Dorsolateral prefrontal cortex (tissue), 122 donors: ENCODE measurements at places on chromosomes 2 and 18.

DNA sequence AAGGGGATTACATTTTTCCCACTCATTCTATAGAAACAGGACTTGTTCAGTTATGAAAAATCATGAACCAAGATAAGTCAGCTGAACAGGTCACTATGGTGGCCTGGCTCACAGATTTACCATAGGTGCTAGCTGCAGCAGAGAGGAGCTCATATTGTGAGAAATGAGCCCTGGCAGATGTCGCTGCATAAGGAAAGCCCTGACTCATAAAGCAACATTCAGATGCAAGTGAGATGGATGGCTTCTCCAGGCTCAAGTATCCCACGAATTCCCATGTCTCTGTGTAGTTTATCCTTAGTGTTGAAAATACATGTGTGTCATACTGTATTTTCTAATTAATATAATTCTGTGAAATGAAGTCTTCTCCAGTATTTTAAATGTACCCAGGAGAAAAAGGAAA lies 115.0 kb upstream of the LHCGR start:
- DNase-seq = peak; percentile 19

- no peak for DNase-seq
These were observed 124.9 kb downstream of the PIGN start for GRCh38 chr18:62061821-62062478.

DNA sequence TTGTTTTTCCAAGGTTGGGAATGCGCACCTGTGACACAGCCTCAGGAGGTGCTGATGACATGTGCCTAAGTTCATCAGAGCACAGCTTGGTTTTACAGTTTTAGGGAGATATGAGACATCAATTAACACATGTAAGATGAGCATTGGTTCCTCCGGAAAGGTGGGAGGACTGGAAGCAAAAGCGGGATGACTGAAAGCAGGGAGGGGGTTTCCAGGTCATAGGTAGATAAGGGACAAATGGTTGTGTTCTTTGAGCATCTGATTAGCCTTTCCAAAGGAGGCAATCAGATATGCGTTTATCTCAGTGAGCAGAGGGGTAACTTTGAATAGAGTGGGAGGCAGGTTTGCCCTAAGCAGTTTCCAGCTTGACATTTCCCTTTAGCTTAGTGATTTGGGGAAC lies 26.3 kb downstream of the CAPG start:
- no peak for DNase-seq

GRCh38 chr2:240479111-240479501 lies 43.6 kb downstream of the GPC1 start:
- DNase-seq = no peak

DNA sequence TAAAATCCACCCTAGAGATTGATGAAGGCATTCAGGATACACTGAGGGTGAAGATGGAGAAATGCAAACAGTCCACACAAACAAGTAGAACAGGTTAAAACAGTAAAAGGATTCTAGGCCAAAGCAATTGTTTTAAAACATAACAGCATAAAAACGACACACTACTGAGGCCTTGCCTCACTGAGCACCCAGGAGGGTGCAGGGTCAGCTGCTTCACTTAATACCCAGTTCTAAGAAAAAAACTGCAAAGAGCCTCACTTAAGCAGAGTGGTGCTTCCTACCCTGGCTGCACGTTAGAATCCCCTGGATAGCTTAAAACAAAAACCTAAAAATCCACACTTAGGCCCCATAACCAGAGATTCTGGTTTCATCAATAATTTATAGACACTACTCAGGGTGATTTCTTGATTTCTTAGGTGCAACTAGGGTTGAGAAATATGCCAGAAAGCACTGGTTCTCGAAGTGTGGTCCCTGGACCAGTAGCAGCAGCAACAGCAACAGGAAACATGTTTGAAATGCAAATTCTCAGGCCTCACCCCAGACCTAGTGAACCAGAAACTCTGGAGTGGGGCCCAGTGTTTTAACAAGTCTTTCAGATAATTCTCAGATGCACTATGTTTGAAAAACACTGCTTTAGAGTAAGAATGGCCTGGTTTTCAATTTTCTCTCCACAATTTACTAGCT lies 279.1 kb downstream of the ZEB2 start:
- DNase-seq = no peak

GRCh38 chr2:232439758-232440135 lies 16.2 kb upstream of the ALPI start:
- no peak for DNase-seq

- DNase-seq = no peak
These were observed at the start of gene HDAC4 for GRCh38 chr2:239400596-239401066. HDAC4 (minus strand) TSS chr2:239401020; CDS start chr2:239352699, 48,321 bp downstream.

DNA sequence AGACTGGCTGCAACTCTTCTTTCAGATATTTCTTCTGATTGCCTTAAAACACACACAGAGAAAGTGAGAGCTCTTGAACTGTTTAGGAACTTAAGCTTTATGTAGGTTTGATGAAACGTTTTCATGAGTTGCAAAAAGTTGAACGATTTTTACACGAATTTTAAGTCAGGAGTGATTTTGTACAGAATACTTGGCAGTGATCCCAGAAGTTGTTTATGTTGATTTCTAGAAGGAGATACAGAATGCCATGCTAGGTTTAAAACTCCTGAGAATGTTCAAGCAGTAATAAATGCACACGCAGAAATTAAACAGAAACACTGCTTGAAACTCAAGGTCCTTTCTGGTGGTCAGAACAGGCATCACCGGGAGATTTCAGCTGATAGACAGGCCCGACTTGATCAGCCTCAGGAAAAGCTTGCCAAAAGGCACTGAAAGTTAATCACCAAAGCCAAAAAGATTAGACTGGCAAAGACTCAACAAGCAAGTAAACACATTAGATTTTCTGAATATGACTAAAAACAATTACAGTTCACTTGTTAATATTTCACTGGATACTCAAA lies 123.1 kb downstream of the SOCS6 start:
- DNase-seq = no peak

- DNase-seq = no peak
These were observed 10.1 kb upstream of the CYRIA start for GRCh38 chr2:16675781-16676180.

GRCh38 chr18:36633961-36634412 lies 194.8 kb downstream of the TPGS2 start:
- DNase-seq = no peak

DNA sequence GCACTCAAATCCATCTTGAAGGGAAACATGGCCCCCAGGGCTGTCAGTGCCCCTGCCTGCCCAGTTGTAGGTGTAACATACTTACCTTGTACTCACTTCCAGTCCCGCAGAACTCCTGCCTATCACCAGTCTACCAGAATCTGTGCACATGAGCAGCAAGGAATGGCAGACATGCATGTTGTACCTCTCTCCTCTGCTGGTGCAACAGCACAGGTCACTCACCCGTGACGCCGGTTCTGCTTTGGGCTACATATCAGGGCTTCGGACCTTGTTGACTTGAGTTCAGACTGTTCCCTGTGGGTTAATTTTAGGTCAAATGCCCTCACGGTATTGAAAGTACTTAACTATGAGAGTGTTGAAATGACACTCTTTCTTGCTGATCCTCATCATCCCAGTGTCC lies 215.7 kb downstream of the TPGS2 start:
- DNase-seq = no peak

GRCh38 chr2:6771634-6772611 lies 93.8 kb downstream of the CMPK2 start:
- DNase-seq = no peak

GRCh38 chr18:50644807-50645206 lies 84.9 kb downstream of the MAPK4 start:
- no peak for DNase-seq

GRCh38 chr2:105361102-105361889 lies 24.0 kb downstream of the C2orf49 start:
- no peak for DNase-seq

DNA sequence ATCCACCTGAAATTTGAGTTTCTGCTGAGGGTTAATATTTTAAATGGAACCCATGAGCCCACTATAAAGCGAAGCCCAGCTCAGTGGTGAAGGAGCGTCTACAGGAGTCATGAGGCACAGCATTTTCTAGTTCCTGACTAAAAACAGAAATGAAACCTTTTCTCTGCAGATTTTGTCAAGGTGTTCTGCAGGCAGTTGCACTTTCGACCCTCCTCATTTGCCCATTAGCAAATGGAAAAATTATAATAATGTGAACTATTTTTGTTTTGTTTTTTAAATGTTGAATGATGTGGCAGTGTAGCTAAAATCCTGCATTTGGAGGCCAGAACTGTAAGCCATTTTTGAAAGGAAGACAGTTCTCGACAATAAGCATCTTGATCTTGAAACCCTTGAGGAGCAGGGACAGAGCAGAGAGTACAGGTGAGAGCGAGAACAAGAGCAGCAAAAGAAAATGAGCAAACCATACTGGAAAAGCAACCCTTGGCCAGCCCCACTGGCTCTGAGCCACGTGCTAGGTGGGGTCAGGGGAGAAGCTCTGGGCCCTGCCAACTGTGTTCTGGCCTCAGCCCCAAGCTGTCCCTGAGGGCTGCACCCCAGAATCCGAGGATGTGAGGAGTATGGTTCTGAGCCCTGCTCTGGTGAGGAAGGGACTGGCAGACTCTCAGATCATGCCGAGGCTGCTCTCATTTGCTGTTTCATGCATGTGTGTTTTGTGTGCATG lies 26.4 kb upstream of the COPS8 start:
- DNase-seq = no peak

GRCh38 chr18:62883937-62884735 lies 168.8 kb downstream of the PHLPP1 start:
- no peak for DNase-seq

GRCh38 chr2:59073286-59073685 lies 832.2 kb upstream of the FANCL start:
- no peak for DNase-seq

GRCh38 chr2:46875226-46875899 lies 40.2 kb downstream of the MCFD2 start:
- DNase-seq = no peak
